Common myeloid progenitor, CD34-positive (primary cell): ENCODE measurements at places on chromosomes 2 and 18.

DNA sequence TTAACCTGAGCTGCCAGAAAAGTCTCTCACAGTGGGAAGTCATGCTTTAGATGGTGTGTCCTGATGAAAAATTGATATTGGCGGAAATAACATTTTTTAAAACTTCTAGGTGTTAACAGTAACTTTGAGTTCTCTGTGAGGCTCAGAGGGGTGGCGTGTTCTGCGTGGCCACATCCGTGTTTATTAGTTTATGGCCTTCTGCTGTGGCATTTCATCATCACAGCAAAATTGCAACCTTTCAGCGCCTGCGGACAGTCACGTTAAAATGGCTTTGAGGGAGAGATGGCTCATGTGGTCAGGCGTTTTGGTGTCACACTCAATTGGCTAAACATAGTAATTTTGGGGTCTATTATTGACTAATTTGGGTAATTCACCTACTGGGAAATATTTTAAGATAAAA, 42.4 kb downstream of the KLHL29 start:
- H3K27ac ChIP-seq: no peak overlapping the region
- DNase-seq: no peak
- no peak overlapping the region for H3K4me3 ChIP-seq
- H3K36me3 ChIP-seq: no peaks in the 10 kb centered on the region
- no peaks in the 10 kb centered on the region for H3K4me1 ChIP-seq

GRCh38 chr2:232236200-232236599, 142.4 kb upstream of the ALPP start:
- peak; percentile 12 for DNase-seq
- H3K27me3 ChIP-seq: no peaks in the 10 kb centered on the region
- H3K36me3 ChIP-seq: peaks cover 5% of the 10 kb centered on the region
- H3K4me3 ChIP-seq: no peak overlapping the region
- no peak overlapping the region for H3K27ac ChIP-seq
- H3K4me1 ChIP-seq: peaks cover 5% of the 10 kb centered on the region

GRCh38 chr2:57685032-57685431, 361.6 kb upstream of the VRK2 start:
- no peak for DNase-seq
- H3K4me3 ChIP-seq: no peak overlapping the region
- H3K27ac ChIP-seq: no peak overlapping the region
- no peaks in the 10 kb centered on the region for H3K36me3 ChIP-seq
- no peaks in the 10 kb centered on the region for H3K27me3 ChIP-seq

DNA sequence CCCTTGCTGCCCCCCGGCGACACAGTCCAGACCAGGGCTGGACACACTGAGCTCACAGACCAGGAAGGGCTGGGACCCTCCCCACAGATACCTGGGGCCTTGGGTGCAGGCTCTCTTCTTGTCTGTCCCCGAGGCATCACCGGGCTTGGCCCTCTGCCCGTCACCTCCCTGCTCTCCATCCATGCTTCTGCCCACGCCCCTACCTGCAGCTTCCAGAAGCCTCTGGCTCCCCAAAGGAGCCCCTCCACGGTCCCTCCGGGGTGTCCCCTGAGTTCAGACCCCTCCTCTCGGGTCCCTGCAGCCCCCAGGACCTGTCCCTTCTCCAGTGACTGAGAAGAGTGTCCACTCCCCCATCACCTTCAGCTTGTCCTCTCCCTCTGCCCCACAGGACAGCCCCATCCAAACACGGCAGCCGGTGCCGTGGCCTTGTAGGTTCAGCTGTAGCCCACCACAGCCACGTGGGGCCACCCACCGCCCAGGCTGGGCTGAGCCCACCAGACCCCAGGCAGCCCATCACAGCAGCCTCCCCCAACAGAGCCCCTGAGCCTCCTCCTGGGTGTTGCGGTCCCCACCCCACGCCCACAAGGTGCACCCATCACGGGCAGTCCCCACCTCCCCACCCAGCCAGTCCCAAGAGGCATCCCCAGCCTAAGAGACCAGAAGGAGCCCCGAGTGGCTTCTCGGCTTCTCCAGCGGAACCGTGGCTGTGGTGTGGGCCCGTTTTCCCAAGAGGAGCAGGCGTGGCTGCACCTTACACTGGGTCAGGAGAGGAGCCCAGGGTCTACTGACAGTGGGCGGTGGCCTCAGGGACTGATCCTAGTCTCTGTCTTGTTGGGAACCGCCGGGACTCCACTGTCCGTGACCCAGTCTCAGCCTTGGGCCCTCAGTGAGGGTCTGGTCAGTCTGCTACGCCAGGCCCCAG, 53.1 kb downstream of the RAMP1 start:
- peaks cover 5% of the 10 kb centered on the region for H3K4me1 ChIP-seq
- no peaks in the 10 kb centered on the region for H3K36me3 ChIP-seq
- H3K27ac ChIP-seq: no peak overlapping the region
- DNase-seq: no peak
- H3K4me3 ChIP-seq: no peak overlapping the region

GRCh38 chr2:28437149-28437835, 44.6 kb downstream of the FOSL2 start:
- H3K27me3 ChIP-seq: no peaks in the 10 kb centered on the region
- H3K4me1 ChIP-seq: peaks cover 45% of the 10 kb centered on the region
- no peak overlapping the region for H3K27ac ChIP-seq
- H3K36me3 ChIP-seq: no peaks in the 10 kb centered on the region

DNA sequence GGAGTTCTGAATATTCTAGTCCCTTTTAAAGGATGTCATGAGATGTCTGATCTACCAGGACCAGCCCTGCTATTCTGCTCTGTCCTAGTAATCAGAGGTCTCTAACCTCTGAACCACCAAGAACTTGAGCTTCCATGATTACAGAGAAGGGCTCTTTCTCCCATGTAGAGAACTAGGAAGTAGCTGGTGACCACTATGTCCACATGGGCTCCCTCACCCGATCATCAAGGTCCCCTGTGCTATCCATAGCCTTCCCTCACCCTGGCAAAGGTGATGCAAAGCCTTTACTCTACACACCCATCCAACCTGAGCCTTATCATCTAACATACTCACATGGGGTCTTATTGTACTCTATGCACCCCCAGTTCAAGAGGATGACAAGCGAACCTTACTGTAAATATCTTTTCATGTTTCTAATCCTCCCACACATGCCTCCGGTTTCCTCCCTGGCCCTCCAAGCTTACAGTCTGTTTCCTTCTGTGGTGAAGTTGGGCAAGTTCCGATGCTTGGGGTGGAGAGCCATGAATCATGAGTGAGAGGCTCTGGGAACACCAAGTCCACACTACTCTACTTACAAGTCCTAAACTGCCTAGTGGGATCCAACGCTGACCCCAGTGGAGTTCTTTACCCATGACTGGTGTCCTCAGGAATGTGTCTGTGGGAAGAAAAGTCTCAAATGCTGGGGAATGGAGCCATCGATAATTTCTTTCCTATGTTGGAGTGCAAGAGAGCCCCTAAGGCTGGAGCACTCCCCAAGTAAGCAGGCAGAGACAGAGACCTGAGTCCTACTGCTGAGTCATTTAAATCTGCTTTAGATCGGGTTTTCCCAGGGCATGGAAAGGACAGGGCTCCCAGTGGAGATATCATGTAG, 73.3 kb upstream of the KLF7 start:
- no peak overlapping the region for H3K4me3 ChIP-seq
- H3K27ac ChIP-seq: peak overlapping the region; percentile 50
- DNase-seq: peak; percentile 93
- H3K36me3 ChIP-seq: no peaks in the 10 kb centered on the region
- no peaks in the 10 kb centered on the region for H3K27me3 ChIP-seq

GRCh38 chr18:13576598-13576997, 149.8 kb downstream of the FAM210A start:
- no peaks in the 10 kb centered on the region for H3K27me3 ChIP-seq
- H3K36me3 ChIP-seq: no peaks in the 10 kb centered on the region
- no peak overlapping the region for H3K27ac ChIP-seq
- H3K4me3 ChIP-seq: no peak overlapping the region
- H3K4me1 ChIP-seq: peaks cover 13% of the 10 kb centered on the region

GRCh38 chr2:61247204-61247812, 85.3 kb downstream of the C2orf74 start:
- no peaks in the 10 kb centered on the region for H3K4me1 ChIP-seq
- no peak overlapping the region for H3K27ac ChIP-seq
- no peak overlapping the region for H3K4me3 ChIP-seq
- H3K27me3 ChIP-seq: no peaks in the 10 kb centered on the region
- H3K36me3 ChIP-seq: peaks cover 49% of the 10 kb centered on the region

DNA sequence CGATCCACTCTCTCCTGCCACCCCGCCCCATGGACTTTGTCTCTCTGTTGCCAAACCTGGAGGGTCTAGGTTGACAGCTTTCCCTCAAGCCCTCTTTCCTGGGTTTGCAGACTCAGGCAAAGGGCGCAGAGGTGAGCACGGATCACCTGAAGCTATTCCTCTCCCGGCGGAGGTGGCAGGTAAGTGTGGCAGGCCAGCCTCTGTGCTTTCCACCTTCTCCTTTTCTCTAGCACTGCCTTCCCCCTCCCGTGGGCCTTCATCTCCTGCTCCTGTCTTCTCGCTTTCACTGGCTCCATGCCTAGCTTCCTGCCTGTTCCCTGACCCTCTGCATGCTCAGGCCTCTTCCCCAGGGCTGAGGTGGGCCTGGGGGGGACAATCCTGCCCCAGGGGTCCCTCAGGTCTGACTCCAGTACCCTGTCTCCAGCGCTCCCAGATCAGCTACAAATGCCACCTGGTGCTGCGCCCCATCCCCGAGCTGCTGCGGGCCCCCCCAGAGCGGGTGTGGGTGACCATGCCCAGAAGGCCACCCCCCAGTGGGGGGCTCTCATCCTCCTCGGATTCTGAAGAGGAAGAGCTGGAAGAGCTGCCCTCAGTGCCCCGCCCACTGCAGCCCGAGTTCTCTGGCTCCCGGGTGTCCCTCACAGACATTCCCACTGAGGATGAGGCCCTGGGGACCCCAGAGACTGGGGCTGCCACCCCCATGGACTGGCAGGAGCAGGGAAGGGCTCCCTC, 15.9 kb upstream of the GMPPA start:
- no peaks in the 10 kb centered on the region for H3K36me3 ChIP-seq
- H3K27me3 ChIP-seq: no peaks in the 10 kb centered on the region
- no peak overlapping the region for H3K4me3 ChIP-seq
- no peak overlapping the region for H3K27ac ChIP-seq

- DNase-seq: peak; percentile 23
- peak overlapping the region; percentile 94 for H3K4me3 ChIP-seq
- H3K4me1 ChIP-seq: peaks cover 11% of the 10 kb centered on the region
- peak overlapping the region; percentile 77 for H3K27ac ChIP-seq
- no peaks in the 10 kb centered on the region for H3K27me3 ChIP-seq
Measured at GRCh38 chr2:88626171-88627054, 851 bp downstream of the EIF2AK3 start.

DNA sequence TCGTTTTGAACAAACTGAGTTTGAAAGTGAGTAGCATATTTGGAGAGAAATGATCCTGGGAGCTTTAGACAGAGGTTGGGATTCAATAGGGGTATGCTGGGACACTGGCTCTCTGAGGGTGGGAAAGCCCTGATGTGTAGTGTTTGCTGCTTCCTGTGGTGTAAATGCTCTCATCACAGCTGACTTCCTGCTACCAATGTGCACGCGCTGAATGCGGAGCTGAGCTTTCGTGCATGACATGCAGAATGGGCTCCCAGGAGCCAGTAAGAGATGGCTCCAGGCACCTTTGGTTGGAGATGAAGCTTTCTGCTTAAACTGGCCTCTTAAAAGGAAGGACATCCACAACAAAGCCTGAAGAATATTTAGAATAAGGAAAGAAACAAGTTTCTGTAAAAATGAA, 224.1 kb upstream of the CCDC150 start:
- H3K27me3 ChIP-seq: no peaks in the 10 kb centered on the region
- no peak overlapping the region for H3K27ac ChIP-seq
- no peaks in the 10 kb centered on the region for H3K4me1 ChIP-seq
- no peaks in the 10 kb centered on the region for H3K36me3 ChIP-seq
- no peak for DNase-seq

DNA sequence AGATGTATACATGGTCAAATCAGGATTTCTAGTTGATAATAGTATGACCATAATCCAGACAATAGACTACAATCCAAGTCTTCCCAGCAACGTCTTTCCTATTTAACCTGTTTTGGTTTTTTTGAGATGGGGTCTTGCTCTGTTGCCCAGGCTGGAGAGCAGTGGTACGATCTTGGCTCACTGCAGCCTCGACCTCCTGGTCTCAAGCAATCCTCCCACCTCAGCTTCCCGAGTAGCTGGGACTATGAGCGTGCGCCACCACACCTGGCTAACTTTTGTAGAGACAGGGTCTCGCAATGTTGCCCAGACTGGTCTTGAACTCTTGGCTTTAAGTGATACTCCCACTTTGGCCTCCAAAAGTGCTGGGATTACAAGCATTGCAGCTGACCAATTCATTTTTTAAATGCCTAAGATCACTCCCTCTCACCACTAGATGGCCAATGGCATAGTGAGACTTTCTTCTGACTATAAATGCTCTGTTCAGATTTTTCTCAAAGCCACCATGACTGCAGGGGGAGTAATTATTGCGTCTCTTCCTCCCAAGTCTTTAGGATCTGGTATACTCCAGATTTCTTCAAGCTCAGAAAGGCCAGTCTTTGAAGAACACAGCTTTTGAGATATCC, 47.6 kb downstream of the HNRNPLL start:
- H3K36me3 ChIP-seq: no peaks in the 10 kb centered on the region
- no peak overlapping the region for H3K4me3 ChIP-seq
- DNase-seq: peak; percentile 40
- H3K4me1 ChIP-seq: peaks cover 9% of the 10 kb centered on the region
- no peaks in the 10 kb centered on the region for H3K27me3 ChIP-seq

GRCh38 chr18:703213-703967, 9.0 kb downstream of the ENOSF1 start:
- H3K36me3 ChIP-seq: peaks cover 50% of the 10 kb centered on the region
- no peak for DNase-seq
- H3K4me3 ChIP-seq: no peak overlapping the region
- H3K27ac ChIP-seq: peak overlapping the region; percentile 3
- peaks cover 13% of the 10 kb centered on the region for H3K4me1 ChIP-seq
